ENCODE measurements at places on chromosomes 5 and 9.

- DNase-seq = no peak
Observed at GRCh38 chr5:125011419-125011818, 265.0 kb upstream of the ZNF608 start.

GRCh38 chr5:159936686-159937329, 20.5 kb downstream of the ADRA1B start:
- no peak for DNase-seq

DNA sequence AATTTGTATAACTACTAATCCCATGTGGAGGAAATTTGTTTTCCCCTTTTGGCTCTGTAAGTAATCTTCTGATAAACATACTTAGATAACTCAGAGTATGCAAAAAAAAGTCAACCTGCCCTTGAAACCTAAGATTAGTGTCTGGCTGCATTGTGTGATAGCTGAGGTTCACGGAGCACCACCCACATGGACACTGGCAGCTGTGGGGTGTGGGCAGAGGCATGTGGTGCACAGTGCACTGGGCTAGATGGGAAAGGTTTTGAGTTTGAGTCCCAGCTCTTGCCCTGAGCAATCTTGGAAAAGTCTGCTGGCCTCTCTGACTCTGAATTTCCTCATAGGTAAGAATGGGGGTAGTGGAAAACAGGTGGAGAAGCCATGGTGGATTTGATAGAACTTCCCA, 75.1 kb downstream of the PLCXD3 start:
- DNase-seq = no peak

- peak; percentile 2 for DNase-seq
Observed at GRCh38 chr5:119327018-119327417, 28.8 kb upstream of the TNFAIP8 start.

GRCh38 chr5:138760448-138761110, 7.4 kb downstream of the CTNNA1 start:
- no peak for DNase-seq

DNA sequence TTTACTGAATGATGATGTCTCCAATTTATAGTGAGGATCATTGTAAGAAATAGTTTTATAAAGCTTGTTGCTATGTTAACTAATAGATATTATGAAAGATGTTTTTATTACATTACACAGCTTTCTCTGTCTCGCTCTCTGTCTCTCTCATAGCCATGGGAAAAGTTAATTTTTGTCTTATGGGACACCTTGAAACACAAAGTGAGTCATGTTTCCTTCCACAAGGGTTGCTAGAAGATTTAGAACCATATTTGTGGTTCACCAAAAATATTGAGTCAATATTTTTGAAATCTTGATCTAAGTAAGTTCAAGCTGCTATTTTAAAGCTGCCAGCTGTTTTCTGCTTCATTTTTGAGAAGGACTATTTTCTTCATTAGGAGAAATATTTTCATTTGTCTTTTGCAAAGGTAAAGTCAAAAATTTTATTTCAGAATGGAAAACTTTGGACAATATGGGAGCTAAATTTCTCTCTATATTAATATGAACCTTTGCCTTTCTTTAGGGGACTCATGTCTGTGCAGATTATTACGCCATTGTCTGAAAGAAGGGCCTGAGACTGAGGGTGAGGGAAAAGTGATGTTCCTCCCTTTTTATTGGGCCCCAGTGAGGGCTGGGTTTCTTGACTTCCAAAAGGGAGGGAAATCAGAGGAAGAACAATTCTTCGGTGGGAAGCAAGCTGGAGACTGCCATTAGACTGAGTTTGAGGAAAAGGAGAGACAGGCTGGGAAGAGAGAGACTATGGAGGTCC, 87.9 kb upstream of the SLC24A2 start:
- DNase-seq = no peak

DNA sequence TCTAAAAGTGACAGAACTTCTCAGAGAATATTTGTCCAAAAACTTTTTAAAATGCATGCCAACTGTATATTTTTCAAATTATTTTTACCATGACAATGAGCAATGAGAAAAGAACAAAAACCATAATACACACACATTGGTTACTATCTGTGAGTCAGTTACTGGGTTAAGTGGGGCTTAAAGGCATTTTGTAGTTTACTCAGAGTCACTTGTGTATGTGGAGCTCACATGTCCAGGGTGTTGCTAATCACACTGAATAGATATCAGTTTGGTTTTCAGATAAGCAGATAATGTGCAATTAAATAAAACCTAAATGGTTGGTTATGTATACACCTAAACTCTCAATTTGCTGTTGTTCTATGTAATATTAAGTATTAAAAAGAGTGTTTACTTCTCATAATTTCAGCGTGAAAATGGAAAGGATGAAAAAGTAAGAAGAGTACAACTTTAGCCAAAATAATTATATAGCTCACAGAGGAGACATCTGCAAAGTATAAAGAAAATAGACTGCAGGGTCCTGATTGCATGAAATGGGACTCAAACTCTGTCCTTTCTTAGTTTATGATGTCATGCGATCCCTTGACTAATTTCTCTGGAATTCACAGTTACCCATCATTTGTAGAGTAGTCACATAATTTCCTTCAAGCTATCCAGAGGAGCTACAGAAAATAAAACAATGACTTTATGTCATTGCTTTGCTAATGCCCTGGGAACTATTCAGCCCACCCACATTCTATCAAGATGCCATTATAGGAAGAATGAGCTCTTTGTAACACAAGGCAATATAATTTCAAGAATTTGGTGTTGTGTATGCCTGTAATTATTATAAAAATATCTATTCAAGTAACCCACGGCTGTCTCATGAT, 388.0 kb upstream of the ZNF608 start:
- DNase-seq = no peak

DNA sequence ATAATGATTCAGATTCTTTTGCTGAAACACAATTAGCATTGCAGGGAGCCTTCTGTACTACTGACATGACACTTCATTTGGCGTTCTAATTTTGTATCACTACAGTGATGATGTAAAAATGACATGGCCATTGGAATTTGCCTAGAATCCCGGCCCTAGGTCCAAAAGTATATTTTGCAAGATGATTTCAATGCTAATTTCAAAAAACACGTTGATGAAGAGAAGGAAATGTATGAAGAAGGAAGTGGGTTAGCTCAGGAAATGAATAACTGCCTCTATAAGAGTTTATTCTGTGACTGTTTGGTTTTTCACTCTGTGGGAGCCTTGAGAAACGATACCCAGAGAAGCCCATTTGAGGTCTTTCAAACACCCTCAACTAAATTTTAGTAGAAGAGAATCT, 59.3 kb downstream of the OSTF1 start:
- DNase-seq = no peak

DNA sequence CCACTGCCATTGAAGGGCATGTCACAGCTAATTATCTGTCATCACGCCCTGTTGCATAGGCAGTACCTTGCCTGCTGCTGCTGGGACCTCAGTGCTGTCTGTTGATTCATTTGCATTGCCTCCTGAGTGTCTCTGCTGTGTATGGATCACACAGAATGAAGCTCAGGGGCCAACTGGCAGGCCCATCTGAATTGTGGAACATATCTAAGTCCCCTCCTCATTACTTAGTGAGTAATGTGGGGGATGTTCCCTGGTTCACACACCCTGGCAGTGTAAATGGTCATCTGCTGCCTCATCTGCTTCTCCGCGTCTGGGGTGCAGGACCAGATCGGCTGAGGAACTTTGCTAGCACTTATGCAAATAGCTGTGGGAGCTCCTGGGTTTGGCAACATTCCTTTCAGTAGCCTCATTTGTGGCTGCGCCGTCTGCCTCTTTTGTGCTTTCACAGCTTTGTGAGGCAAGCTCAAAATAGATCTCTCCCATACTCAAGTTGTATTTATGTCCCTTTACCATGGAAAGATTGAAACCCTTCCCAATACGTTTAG, 25.4 kb downstream of the TYRP1 start:
- DNase-seq = no peak

DNA sequence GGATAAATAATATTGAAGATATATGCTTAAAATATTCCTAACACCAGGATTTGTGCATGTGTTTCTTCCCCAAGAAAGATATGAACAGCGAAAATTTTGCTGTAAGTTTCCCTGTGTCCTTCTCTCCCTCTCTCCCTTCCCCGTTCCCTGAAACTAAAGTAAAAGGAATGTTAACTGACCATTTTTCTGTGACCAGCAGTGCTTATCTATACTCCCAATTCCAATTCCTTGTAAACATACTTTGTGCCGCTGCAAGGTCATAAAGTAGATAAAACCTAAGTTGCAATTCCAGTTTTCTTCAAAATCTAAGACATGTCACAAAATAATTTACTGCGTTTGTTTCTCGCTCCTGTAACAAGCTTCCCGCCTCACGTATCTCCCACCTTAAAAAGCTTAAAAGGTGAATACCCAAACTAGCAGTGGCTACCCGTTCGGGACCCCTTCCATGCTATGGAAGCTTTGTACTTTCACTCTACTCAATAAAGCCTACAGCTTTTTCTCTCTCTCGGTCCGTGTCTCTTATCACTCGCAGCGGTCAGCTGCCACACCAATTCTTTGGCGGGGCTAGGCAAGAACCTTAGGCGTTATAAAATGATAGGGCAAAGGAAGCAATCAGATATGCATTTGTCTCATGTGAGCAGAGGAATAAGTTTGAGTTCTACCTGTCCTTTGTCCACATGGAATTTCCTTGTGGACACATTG, 1798.0 kb downstream of the EFNA5 start:
- DNase-seq = no peak

DNA sequence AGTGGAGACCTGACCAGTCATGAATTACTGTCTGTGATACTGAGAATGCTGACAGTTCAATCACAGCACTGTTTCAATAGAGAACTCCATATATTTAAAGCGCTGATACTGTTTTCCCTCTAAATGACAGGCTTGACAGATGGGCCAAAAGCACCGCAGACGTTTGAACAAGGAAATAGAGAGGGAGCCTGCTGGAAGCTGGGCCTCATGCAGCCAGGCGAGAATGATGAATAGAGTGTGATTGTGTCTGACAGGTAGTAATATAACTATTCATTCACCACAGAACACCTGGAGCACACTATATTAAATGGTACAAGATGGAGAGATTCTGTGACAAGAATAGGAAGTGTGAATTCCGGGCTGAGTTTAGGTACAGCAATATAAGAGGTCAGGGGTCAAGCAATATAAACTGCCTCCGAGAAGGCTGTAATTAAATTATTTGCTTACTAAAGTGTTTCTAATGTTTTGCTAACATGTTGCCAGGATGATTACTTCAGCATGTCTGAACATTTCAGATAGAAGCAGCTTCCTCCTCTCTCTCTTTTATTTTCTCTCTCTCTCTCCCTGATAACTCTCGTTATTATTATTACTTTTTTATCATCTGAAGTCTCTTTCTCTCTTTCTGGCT, 297.7 kb downstream of the CSNK1G3 start:
- peak; percentile 99 for DNase-seq

DNA sequence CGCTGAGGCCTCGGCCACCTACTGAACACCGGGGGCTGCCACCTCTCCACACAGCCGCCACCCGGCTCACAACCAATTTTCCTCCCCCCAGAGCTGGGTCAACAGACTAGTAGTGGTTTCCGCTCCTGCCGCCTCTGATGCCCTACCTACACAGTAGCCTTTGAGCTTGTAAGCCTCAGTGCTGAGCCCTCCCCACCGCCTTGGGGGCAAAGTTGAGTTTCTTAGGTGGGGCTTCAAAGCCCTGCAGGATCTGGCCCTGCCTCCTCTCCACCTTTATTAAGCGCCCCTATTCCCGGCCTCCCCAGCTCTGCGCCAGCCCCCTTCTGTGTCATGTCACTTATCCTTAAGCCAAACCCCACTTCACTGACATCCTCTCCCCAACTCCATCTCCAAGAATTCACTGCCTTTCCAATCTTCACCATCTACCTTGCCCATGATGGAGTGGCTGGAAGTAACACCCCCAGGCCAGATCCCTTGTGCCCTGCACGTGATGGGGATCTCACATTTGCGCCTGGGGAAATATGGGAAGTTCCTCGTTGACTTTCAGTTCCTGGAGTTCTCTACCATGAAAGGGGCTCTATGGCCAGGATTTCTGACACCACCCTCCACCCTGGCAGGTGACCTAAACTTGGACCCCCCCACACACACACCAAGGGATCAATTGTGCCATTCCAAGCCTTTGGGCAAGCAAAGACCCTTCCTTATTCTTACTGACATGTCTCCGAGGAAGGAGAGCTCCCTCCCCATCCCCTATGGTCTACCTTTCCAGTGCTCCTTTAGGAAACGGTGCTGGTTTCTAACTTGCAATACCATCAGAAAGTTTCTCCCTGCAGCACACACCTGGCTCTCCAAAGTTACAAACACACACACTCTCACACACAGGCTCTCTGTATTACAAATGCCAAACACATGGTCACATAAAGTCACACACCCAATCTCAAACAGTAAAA, 2.7 kb upstream of the CNTFR start:
- no peak for DNase-seq

DNA sequence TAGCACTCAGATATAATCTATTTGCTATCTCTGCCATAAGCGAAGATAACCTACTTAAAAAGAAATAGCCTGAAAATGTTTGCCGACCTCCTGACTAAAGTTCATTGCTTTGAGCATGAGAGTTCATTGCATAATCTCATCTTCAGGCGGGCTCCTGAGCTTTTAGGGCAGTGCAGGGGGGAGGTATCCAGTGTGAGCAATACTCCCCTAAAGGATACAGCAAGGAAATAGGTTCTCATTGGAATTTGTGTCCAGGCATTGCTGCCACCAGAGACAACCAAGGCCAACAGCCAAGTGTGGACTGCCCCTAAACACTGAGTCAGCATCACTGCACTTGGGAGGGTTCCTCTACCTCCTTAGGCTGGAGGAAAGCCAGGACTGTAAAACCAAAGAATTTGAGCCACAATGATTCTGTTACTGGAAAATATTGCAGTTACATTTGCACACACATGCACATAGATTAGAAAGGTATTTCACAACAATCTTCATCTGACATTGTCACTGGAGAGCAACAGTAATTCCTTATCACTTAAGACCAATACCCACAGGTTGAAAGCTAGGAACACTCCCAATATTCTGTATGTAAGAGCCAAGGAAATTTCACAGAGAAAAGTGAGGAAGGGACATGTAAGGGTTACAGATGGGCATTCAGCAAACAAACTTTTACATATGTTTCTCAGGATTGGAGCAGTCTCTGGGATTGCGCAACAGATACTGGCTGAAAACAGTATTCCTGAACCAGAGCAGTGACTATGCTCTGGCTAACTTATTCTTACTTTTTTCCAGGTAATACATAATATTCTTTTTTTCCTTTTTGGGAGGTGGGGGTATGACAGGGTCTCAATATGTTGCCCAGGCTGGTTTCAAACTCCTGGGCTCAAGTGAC, 98.6 kb upstream of the TLE1 start:
- no peak for DNase-seq

GRCh38 chr5:99129768-99130501, 201.1 kb upstream of the CHD1 start:
- no peak for DNase-seq

DNA sequence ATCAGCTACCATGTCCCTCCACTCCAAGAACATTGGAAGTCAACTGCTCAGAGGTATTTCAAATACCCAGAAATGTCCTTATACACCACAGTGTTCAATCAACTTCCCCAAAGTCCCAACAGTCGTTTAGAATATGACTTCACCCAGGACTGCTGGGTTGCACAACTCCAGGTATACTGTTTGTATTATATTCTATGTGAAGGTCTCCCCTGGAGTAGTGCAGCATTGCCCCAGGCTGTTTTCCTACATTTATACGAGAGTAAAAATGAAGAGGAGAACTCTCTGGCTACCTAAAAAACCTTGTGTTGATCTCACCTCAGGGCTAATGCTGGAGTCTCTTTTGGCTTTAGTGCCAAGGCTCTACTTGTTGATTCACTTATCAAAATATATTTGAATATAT, 183.6 kb upstream of the MAP3K1 start:
- no peak for DNase-seq
